ENCODE measurements at places on chromosomes 7 and 10. TPM values are rescaled to one million over a fixed set of nuclear protein-coding genes. Genes with fewer than 3 reads are reported as not detected.

The CUBN gene
- 14.8 TPM for total RNA-seq

DNA sequence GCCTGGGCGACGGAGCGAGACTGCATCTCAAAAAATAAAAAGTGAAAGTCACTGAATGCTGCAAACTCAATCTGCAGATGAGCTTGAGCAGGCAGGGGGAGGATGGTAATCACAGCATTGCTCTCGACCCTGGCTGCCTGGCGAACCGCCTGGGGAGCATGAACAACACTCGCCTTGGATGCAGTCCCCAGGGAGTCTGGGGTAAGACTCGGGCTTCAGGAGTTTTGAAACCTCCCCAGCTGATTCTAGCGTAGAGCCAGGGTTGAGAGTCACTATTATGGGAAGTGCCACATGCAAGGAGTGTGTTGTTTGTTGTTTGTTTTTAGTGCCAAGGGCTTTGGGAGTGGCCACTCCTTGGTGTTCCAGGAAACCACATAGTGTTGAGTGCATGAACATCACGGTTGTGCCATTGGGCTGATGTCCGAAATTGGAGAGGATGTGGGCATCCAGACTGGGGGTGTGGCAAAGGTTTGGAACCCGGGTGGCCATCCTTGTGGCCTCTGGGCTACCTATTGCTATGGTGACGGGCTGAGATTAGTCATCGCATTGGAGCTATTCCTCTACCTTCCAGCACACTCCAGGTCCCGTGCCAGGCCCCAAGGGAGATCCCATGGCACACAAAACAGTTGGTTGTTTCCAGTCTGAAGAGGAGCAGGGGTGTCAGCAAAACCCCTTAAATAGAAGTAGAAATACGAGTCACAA, 92.6 kb downstream of the RGS10 start:
- H3K36me3 ChIP-seq: no peaks in the 10 kb centered on the region
- H3K27me3 ChIP-seq: no peaks in the 10 kb centered on the region
- no peak overlapping the region for H3K4me3 ChIP-seq
- DNase-seq: peak; percentile 49
- H3K4me1 ChIP-seq: no peaks in the 10 kb centered on the region

DNA sequence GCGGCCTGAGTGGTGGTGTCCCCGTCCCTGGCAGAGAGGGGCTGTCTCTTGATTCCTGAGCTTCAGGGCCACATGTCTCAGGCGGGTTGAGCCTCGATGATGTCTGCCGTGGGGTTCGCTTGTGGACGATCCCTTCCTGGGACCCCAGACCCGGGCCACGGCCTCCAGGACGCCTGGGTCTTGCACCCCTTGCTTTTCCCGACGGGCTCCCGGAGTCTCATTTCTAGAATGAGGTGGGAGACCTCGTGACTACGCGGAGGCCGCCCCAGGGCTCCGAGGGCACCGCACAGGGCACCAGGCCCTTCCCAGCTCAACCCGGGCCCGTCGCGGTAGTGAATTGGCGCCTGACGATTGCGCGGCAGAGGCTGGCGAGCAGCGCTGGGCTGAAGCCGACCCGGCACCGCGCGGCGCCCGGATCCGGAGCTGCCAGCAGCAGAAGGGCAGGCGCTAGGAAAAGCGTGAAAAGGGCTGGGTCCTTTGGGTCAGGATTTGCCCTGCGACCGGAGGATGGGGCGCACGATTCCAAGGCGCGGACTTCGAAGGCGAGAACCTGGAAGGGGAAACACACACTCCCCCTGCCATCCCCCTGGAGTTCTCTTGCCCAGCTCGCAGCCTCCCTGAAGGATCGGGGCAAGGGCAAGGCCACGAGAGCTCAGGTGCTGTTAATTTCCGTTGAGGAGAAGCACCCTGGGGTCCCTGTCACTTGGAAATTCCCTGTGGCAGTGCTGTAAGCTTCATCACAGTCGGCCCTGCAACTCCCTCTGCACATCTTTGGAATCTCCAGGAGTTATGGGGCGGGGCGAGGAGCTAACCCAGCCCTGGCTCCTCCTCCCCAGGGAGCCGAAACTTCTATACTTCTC, 15.5 kb downstream of the TLX1 start:
- no peak overlapping the region for H3K4me3 ChIP-seq
- H3K4me1 ChIP-seq: peaks cover 2% of the 10 kb centered on the region

GRCh38 chr7:123749537-123749857, 694 bp upstream of the WASL start:
- H3K36me3 ChIP-seq: no peaks in the 10 kb centered on the region
- peak overlapping the region; percentile 96 for H3K27ac ChIP-seq
- no peaks in the 10 kb centered on the region for H3K27me3 ChIP-seq
- no peak for DNase-seq

GRCh38 chr7:71612911-71613310, 481.0 kb downstream of the GALNT17 start:
- H3K4me3 ChIP-seq: no peak overlapping the region
- H3K27ac ChIP-seq: no peak overlapping the region
- DNase-seq: no peak
- no peaks in the 10 kb centered on the region for H3K36me3 ChIP-seq
- H3K4me1 ChIP-seq: no peaks in the 10 kb centered on the region
- no peaks in the 10 kb centered on the region for H3K27me3 ChIP-seq

GRCh38 chr10:627032-627992, 62.2 kb downstream of the DIP2C start:
- no peaks in the 10 kb centered on the region for H3K27me3 ChIP-seq
- no peak overlapping the region for H3K27ac ChIP-seq
- peaks cover 28% of the 10 kb centered on the region for H3K4me1 ChIP-seq
- H3K36me3 ChIP-seq: no peaks in the 10 kb centered on the region

DNA sequence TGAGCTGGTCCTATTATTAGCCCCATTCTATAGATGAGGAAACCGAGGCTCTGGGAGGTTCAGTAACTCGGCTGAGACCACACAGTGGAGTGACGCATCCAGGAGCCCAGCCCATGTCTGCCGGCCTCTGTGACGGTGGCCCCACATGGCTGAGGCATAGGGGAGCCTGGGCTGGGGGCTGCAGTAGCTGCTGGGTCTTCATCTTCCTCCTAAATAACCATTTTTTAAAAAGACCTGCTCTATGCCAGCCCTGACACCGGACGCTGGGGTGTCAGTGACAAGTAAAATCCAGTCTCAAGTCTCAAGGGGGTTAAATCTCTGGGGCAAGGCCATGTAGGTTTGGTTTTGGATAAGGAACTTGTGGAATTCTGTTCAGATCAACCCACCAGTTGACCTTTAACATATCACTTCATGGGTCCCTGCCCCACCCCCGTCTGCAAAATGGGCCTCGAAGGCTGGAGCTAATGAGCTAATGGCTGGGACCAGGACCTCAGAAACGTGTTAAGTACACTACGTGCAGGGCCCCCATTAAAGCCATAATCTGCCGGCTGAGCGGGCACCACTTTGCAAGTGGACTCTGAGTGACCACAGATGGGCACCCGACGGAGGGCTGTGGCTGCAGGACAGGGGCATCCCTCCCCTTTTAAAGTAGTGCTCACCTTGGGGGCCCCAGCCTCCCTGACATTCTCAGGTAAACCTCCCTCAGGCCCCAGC, 136.5 kb upstream of the UNC5B start:
- H3K4me1 ChIP-seq: no peaks in the 10 kb centered on the region
- no peak overlapping the region for H3K27ac ChIP-seq
- peak; percentile 9 for DNase-seq
- no peaks in the 10 kb centered on the region for H3K27me3 ChIP-seq
- H3K4me3 ChIP-seq: no peak overlapping the region

The ELN gene
- total RNA-seq: 44.8 TPM

DNA sequence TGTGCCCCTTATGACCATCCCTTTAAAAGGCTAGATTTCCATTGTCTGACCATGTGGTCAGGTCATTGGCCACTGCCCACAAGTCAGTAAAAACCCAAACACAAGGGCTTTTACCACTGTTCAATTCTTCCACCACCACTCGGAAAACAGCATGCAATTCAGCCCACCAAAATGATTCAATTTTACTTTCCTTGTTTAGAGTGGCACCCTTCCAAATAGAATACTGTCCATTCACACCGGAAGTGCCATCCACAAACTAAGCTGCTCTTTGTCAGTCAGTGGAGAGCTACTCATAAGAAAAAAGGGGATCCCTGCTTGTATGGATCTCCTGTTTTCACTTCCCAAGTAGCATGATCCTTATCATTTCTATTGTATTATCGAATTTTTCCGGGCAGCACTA, 350.7 kb upstream of the MBL2 start:
- DNase-seq: no peak
- no peak overlapping the region for H3K27ac ChIP-seq
- H3K4me3 ChIP-seq: no peak overlapping the region
- H3K4me1 ChIP-seq: no peaks in the 10 kb centered on the region
- no peaks in the 10 kb centered on the region for H3K27me3 ChIP-seq
- H3K36me3 ChIP-seq: no peaks in the 10 kb centered on the region

DNA sequence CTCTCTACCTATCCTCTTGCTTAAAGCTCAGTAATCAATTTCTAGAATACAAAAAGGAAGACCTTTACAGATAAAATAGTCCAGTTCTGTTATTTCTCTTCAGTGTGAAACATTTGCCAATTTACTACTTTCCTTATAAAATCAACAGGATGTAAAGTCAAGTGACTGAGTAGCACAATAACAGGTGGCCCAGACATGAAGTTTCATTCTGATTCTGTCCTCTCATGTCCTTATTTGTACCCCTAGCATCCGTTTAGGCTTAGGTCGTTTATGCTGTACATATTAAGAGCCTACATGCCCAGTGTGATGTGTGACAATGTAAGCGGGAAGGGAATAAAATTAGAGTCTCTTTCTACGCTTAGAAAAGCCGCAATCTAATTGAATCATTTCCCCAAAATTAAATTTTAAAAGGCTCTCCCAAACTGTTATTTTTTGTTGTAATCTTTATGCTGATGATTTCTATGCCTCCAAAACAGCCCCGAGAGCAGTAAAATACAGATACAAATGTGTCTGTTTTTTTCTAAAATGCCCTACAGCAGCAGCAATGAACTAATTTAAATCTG, 29.1 kb downstream of the EPC1 start:
- H3K4me1 ChIP-seq: peaks cover 13% of the 10 kb centered on the region
- H3K36me3 ChIP-seq: no peaks in the 10 kb centered on the region
- no peak overlapping the region for H3K4me3 ChIP-seq
- no peak for DNase-seq
- H3K27me3 ChIP-seq: no peaks in the 10 kb centered on the region
